ENCODE measurements at places on chromosomes 6 and 20.

DNA sequence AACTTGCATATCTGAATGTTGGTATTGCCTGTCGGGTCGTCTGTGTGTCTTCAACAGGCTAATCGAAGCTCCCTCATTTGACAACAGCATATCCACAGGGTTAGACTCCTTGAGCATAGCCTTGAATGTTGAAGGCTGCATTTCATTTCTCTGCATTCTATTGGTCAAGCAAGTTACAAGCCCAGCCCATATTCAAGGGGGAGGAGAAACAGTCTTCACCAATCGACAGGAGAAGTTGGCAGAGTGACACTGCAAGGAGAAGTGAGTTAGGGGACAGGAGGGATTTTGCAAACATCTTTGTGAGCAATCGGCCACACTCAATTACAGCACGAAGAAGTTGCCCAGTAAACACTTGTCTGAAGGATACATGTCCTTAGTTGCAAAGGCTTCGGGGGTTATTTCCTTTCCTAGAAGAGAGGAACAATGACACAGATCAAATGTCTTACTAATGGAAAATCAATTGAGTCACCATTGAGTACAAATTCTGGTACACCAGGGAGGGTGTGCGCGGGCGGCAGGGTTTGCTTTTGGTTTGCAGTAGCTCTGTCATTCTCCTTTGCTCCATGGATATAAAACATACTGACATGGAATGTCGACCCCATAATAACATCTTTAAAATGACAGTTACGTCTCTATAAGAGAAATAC, 60.6 kb upstream of the NT5E start:
- DNase-seq = no peak

DNA sequence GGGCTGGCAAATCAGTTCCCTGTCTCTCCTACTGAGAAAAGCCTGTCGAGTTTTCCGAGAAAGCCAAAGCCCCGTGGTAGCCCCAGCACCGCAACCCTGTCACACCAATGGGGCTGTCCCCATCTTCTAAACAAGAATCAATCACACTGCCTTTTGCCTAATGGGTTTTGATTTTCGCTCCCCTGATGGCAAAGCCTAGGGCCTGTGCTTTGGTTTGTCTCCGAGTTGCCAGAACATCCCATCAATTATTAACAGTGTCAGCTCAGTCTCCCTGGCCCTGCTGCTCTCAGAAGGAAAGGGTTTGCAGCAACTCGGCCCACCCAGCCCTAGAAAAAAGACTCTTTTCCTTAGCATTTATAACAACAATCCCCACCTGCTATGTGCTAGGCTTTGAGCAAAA, 4.2 kb downstream of the KCNB1 start:
- no peak for DNase-seq

- DNase-seq = no peak
Measured at GRCh38 chr6:165552248-165552736, 110.7 kb downstream of the PDE10A start.

- DNase-seq = no peak
Measured at GRCh38 chr6:102562713-102563112, 1169.2 kb downstream of the GRIK2 start.

DNA sequence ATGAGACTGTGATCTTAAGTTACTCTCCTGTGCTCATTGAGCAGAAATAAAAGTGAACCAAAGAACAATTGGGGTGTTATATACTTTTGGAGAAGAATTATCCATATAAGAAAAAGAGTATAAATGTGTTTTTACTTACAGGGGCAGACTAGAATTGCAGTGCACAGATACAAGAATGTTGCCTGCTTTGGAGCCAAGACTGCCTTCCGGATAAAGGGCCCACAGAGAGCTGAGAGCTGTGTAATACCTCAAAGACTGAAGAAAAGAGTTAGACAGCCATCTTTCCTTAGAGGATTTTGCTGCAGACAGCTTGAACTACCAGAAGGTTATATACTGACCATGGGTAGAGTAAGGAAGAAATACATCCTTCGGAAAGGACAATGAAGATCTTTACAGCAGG, 1235.5 kb upstream of the CITED2 start:
- DNase-seq = no peak

GRCh38 chr20:24752612-24753011, 196.5 kb upstream of the CST7 start:
- no peak for DNase-seq

DNA sequence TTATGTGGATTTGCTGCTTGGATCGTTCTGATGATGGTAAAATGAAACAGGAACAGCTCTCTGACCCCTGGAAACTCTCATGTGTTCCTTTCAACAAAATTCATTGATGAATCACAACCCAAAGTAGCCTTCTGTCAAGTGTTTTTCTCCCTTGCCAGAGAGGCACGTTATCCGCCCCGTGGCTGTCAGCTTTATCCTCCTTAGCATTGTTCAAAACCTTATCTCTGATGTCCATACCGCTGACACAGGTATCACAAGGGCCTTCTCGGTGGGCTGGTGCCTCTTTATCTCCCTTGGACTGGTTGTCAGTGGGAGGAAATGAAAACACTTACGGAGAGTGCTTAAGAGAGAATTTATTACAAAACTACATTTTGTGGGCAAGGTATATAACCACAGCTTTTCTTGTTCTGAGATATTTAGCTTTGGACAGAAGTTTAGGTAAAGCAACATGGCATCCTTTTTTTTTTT, 84.9 kb downstream of the TIAM2 start:
- no peak for DNase-seq

GRCh38 chr6:10722570-10722819, 375 bp upstream of the TMEM14C start:
- DNase-seq = no peak

DNA sequence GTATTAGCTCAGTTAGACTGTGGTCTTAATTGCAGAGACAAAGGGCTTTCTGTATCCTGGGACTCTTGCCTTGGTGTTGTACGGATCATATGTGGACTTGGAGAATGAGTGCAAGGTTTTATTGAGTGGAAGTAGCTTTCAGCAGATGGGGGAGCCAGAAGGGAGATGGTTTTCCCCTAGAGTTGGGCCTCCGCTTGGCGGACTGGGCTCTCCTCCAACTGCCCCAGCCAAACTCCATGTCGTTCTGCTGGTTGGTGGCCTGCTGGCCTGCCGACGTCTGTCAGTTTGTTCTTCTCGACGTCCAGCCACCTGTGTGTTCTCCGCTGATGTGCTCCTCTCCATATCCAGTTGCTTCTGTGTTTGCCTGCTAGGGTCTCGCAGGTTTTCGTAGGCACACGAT, 189.5 kb upstream of the FLRT3 start:
- DNase-seq = no peak

GRCh38 chr6:169277619-169278018, 24.0 kb upstream of the THBS2 start:
- no peak for DNase-seq

DNA sequence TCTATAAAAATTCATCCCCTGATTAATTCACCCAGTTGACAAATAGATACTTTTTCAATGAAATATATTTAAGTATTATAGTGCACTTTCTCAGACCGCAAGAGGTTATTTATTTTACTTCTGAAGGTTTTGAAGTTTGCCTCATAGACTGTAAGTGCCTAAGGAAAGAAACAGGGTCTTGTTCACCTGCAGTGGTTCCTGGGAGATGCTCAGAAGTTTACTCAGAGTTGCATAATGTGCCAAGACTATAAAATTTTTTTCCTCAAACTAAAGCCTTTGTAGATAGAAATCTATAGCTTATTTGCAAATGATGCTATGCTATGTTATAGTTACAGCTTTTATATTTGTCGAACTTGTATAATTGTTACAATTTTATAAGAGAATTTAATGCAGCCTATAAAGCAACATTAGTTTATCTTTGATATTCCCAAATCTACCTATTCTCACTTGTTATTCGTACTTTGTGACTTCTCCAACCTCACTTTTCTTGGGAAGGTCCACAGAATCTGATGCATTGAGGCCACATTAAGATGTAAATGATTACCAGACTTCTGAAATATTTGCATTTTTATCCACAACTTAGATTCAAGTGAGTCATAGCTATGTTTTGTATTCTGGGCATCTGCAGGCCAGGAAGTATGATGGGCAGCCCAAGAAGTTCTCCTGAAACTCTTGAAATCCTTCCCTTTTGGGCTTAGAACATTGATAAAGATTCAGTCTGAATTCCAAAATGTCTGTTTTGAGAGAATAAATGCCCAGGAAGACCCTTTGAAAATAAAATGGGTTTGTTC, 35.7 kb downstream of the KCNQ5 start:
- DNase-seq = no peak

- no peak for DNase-seq
Measured at GRCh38 chr20:11429168-11429567, 488.5 kb upstream of the BTBD3 start.
